ENCODE measurements at places on chromosomes 6 and 20.
A peak's percentile ranks its signal among the peaks of the same experiment; 100 is the strongest.

- no peak for DNase-seq
These were observed 343.2 kb upstream of the SULF2 start for GRCh38 chr20:48128436-48128835.

GRCh38 chr6:152298848-152299735 lies 338.1 kb downstream of the SYNE1 start:
- no peak for DNase-seq

GRCh38 chr20:32522776-32523612 lies 62.1 kb downstream of the NOL4L start:
- DNase-seq, result no peak

DNA sequence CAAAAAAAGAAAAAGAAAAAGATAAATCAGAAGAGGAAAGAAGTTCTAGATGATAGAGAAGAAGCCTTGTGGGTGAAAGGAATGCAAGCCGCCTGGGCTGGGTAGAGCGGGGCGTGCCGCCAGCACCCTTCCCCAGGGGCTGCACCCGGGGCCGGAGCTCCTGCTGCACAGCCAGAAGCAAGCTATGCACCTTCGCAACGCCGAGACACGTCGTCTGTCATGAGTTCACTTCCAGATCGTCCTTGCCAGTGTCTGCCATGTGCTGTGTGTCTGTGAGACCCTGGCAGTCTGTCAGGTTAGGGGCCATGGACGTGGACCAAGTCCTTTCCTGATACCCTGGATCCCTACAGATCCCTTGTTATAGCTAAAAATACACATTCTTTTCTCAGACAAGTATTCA lies 25.5 kb upstream of the ADRM1 start:
- DNase-seq, result no peak

GRCh38 chr20:31869942-31870725 lies at the start of the genes DUSP15 and TTLL9:
Gene DUSP15, minus strand, starts transcription at chr20:31870527. Its CDS starts 190 bp downstream, at chr20:31870337.
Gene TTLL9, plus strand, starts transcription at chr20:31870634. Its CDS starts 493 bp downstream, at chr20:31871127.
- no peak for DNase-seq

DNA sequence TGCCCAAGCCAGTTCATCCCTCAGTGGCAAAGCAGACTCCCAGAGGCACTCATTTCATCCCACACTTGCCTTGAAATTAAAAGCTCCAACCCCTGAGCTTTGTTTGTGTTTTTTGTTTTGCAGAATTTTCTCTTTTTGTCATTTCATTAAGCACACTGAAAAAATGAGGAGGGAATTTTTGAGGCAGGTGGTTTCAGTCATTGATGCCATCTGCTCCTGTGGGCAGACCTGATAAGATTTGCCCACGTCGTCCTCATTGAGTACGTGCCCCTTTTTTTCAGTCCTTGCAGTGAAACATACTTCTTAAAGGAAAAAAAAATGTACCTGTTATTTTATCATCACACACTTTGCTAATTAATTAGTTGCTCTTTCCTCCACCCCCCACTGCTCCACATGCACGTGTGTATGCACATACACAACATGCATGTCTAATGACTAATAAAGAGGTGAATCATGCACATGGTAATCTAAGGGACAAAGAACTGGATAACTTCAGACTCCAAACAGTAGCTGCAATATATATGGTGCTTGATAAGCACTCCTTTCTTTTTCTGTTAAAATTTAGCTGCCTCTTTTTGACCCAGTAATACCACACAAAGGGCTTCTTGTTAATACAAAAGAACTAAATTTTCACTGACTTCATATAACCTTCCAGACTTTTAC lies 102.1 kb upstream of the TMEM181 start:
- DNase-seq, result peak; percentile 63

- DNase-seq, result no peak
These were observed 185.9 kb downstream of the ANKRD60 start for GRCh38 chr20:58042591-58042990.

GRCh38 chr6:158765499-158766068 lies 53.6 kb downstream of the EZR start:
- DNase-seq, result no peak

GRCh38 chr20:53597030-53597482 lies 3.4 kb upstream of the ZNF217 start:
- no peak for DNase-seq

- DNase-seq, result no peak
These were observed 26.1 kb downstream of the HLA-F start for GRCh38 chr6:29749308-29749662.

DNA sequence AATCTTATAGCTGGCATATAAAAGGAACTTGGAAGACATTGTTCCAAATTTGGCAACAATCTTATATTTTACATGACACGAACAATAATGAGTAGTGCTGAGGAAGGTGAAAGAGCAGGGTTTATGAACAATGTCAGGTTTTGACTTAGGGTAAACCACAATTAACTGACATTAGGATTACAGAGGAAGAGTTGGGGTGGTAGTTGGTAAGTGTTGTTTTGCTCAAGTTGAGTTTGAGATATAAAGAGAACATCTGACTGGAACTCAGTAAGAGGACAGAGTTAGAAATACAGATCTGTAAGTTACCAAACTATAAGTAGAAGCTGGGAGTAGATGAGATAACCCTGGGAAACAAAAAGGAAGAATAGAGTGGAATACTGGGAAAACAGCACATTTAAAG lies 15.1 kb downstream of the RTN4IP1 start:
- no peak for DNase-seq

DNA sequence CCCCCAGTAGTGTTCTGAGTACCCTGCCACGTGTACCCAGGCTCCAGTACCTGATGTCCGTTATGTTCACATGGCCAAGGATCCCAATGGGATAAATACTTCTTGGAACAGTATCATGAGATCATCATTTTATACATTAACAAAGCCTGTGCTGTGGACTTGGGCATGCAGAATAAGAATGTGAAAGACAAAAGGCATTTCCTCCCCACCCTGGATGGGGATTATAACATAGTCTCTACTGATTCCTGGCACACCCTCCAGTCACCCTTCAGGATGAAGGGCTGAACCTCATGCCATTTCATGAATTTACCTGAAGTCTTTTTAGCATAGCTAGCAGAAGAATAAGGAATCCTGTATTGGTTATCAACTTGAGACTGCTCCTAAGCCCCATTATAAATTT lies 2.8 kb downstream of the TNFRSF21 start:
- DNase-seq, result no peak

DNA sequence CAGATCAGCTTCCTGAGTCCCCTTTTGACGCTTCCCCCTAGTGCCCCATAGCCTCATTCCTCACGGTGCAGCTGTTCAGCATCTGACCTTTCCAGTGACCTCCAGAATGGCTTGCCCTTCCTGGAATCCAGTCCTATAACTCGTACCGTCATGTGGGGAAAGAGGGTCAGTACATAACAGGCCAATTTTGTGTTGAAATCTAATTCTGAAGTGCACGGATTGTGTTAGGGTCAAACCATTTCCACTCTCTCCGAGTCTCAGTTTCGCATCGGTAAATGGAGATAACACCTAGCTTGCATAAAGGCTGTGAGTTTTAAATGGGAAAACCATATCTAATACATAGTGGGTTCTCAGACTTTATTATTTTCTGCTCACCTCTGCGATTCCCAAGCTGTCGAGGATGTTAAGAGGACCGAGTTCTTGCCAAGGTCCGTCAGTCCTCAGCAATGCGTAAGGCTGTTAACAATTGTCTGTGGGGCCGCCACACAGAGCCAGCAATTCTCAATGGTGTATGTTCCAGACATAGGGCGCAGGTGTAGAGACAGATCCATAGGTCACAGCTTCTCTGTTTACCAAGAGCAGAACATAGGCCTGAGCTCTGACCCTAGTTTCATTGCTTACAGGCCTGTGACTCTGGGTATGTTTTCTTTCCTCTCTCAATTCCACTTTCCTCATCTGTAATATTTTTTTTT lies 45.5 kb upstream of the CCR6 start:
- DNase-seq, result no peak

GRCh38 chr6:45964300-45964699 lies 51.4 kb downstream of the CLIC5 start:
- no peak for DNase-seq

DNA sequence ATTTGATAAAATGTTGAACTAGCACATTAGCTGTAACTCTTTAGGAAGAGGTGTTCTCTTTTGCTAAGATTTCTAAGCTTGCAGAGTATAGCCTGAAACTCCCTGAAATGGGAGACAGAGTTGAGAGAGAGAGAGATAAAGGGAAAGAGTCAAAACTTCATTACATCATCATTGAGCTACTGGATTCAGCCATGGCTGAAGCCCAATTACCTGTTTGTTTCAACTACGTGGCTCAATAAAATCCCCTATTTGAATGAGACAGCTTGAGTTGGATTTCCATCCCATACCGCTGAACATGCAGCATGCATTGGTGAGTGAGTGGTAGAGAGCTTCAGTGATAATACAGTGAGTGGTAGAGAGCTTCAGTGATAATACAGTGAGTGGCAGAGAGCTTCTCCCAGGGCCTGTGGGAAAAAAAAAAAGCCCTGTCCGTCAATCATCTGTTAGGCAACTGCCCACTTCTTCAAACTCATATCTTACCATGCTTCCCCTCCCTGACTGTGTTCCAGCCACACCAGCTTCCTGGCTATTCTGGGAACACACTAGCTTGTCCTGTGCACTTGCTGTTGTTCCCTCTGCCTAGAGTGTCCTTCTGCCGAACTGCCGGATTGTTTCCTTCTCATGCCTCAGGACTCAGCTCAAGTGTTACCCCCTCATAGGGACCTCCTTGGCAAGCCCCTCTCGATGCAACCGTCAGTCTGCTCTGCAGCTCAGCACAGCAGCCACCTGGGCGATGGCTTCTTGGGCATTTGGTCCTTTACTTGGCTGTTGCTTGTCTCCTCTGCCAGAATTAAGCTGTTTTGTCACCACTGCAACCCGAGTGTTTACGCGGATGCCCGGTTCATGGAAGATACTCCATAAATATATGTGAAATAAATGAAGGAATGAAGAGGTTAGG lies 91.3 kb upstream of the EYA2 start:
- DNase-seq, result no peak

DNA sequence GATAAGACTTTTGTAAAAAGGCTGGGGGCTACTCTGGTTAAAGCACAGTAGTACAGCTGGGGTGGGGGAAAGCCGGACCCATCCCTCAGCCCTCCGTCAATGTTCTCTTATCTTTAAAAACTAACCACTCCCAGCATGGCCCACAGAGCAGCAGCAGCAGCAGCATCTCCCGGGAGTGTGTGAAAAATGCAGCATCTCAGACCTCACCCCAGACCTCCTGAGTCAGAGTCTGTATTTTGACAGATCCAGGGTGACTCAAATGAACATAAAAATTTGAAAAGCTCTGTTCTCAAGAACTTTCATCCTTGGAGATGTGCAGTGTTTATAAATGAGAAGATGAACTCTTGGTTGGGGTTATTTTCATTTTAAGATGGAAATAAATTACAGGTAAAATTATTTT lies 277.7 kb upstream of the ECI2 start:
- DNase-seq, result no peak

All from foreskin melanocyte (primary cell).